ENCODE measurements at places on chromosomes 3 and 15.

DNA sequence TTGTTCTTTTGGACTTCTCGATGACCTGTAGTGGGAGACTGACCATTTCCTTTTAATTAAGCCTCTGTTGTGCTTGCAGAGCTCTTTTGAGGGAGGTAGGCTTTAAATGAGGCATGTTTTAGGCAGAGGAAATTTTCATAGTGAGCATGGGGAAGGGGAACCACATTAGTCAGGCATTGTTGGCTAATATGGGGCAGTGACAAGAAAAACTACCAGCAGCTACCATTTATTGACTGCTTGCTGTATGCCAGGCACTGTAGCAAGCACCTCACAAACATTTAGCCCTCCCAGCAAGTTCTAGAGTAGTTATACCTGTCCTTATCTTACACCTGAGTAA, 10.9 kb downstream of the ATG7 start:
- DNase-seq = no peak

DNA sequence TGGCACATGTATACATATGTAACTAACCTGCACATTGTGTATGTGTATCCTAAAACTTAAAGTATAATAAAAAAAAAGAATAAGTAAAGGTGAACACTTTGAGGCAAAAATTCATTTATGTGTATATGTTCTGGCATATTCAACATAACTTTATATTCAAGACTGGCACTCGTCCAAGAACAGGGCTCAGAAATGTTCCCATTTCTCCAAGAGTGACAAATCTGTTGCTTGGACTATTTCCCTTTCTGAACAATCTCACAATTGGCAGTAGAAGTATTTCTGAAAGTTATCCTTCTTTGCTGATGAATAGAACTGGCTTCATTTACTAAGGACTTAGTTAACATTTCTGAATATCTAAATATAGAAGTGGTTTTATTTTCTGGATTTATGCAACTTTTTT, 212.8 kb downstream of the ADAMTSL3 start:
- no peak for DNase-seq

DNA sequence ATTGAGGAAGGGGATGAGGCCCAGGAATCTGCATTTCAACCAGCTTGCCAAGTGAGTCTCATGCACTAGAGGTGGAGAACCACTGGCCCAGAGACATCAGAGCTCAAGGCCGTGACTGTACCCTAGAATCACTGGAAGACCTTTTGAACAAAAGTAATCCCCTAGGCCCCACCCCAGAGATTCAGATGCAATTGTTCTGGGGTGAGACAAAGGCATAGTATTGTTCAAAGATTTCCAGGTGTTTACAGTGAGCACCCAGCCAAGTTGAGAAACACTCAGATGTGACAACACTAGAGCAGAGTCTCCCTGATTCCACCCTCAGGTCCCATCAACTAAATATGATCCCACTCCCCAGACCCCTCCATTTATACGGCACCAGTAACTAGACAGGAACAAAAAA, 290.3 kb upstream of the TLE3 start:
- DNase-seq = no peak

GRCh38 chr3:137792626-137793271, 28.6 kb downstream of the SOX14 start:
- DNase-seq = peak; percentile 3

- no peak for DNase-seq
Measured at GRCh38 chr3:7536921-7537320, 676.0 kb downstream of the GRM7 start.

GRCh38 chr15:81326466-81327212, 2.7 kb upstream of the STARD5 start:
- no peak for DNase-seq

- peak; percentile 97 for DNase-seq
Measured at GRCh38 chr15:52255935-52256334, 39.7 kb downstream of the MYO5C start.

DNA sequence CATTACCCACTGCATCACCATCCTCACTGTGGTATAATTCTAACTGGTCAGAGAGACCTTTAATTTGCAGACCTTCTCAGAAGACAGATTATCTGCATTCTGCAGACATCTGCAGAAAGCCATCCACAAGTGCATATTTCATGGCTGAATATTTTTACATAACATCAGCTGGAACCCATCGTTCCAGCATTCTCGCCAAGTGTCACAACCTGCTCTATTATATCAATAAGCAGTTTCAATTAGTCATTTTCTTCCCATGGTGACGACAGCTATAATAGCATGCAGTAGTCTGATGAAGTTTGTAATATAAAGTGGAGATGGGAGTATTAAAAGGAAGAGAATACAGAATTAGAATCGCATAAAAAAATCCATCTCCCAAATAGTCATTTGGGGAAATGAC, 334.7 kb downstream of the FHIT start:
- DNase-seq = no peak

All from G401 (cell line).